H1 (cell line): ENCODE measurements at places on chromosomes 7 and 10. TPM values are rescaled to one million over a fixed set of nuclear protein-coding genes. Genes with fewer than 3 reads are reported as not detected.

DNA sequence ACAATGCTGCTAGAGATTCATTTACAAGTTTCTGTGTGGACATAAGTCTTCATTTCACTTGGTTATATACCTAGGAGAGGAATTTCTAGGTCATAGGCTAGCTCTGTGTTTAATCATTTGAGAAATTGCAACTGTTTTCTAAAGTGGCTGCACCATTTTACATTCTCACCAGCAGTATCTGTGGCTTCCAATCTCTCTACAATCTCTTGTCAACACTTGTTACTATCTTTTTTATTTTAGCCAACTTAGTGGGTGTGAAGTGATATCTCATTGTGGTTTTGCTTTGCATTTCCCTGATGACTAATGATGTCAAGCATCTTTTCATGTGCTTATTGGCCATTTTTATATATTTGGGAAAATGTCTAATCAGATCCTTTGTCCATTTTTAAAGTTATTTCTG is 53.0 kb upstream of the DRGX start:
- DNase-seq = no peak

SPDYE9 gene
- not detected in 2 replicates for total RNA-seq

FAM180A gene
- total RNA-seq = not detected in 2 replicates

STEAP1 gene
- total RNA-seq = 8.1 and 9.5 TPM in 2 replicates

CAV1 gene
- total RNA-seq = 21.8 and 22.8 TPM in 2 replicates

CLEC2L gene
- total RNA-seq = 0.20 TPM in 1 of 2 replicates, not detected in the other

WAPL gene
- total RNA-seq = 48.1 and 49.2 TPM in 2 replicates
